ENCODE measurements at places on chromosomes 13 and 19. TPM values are rescaled to one million over a fixed set of nuclear protein-coding genes. Genes with fewer than 3 reads are reported as not detected.

SELENOV gene
- total RNA-seq: not detected

DNA sequence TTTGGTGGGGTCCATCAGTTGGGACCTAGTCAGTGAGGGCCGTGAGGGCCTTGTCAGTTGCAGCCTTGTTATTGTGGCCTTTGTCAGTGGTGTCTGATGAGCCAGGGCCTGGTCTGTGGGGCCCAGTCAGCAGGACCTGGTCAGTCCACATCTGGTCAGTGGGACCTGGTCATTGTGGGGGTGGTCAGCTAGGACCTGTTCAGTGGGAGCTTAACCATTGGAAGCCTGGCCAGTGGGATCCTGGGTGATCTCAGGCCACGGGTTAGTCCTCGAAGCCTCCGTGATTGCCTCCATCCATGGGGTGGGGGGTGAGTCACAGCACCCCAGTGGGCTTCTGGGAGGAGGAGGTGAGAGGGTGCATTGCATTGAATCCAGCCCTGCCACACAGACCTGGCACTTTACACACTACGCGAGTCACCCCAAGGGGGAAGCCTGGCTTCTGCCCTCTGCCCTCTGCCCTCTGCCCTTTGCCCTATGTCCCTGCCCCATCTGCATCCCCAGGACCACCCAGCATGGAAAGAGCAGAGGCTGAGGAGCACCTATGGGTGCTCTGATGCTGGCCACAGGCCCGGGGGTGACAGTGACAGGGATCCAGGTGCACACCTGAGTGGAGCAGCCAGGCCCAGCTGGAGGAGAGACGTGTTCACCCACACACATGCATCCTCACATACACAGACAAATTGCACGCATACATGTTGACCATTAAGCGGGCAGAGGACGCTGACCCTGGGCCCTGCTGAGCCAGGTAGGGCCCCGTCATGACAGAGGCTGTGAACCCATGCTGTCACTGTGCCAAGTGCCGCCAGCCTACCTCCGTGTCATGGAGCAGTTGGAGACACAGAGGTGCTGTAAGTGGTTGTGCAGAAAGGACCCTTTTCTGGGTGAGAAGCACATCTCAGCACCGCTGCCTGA is 59.8 kb upstream of the TPM4 start:
- no peak for DNase-seq

- DNase-seq: no peak
Observed at GRCh38 chr19:39014037-39014436, 18.3 kb downstream of the FBXO27 start.

DNA sequence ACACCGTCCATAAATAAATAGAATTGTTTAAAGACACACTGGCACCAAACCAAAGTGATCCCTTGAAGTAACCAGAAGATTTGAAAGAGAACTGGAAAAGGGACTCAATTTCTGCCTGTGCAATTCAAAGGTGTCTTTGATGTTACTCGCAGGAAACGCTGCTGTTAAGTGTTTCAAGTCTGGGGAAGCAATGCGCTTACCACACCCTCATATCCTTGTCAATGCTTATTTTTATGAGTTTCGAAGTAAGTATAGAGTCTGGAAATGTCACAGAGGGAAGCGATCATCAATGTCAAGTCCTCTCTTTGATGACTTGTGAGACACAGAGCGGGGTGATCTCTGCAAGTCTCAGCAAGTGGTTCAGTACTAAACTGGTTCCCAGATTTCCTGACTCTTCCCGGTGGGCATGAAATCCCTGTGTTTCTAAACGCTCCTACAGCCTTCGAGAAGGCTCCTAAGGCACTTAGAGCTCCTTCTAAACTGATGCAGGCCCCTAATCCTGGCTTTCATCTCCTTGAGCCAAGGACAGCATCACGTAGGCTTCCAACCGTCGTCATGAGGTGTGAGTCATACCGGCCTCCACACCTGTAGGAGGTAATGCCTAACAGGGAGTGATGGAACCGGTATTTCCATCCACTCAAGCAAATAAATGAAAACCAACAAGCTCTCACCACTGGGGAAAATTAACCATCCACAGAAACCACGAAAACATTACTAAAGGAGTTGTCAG is 22.8 kb downstream of the SYDE1 start:
- DNase-seq: peak; percentile 34

DNA sequence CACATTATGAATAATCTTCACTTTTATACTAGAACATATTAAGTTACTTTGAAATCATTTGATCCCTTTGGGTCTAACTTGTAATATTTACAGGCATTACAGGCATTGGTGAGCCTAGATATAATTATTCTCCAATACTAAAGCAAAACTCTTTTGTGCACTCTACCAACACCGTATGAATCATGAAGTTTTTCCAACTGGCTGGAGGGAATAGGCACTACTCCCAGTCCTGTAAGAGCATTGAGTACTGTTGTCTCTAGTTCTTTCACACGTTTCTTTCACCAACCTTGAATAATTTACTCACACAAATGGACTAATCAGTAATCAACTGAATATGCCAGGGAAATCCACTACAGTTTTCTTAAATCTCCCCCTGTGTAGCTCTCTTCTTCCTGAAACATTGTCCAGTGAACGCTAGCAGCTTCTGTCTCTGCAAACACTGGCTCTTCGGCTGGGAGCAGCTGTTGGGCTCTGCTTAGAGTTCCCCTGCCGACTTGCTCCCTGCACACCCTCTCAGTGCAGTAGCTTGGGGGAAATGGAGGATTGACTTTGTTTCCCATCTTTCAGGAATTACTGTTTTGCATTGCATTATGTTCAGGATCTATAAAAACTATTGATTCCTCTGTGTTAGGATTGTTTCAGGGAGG is 476.7 kb downstream of the RFC3 start:
- DNase-seq: no peak

GRCh38 chr13:24261566-24261965 is 47.8 kb upstream of the C1QTNF9 start:
- peak; percentile 72 for DNase-seq

DNA sequence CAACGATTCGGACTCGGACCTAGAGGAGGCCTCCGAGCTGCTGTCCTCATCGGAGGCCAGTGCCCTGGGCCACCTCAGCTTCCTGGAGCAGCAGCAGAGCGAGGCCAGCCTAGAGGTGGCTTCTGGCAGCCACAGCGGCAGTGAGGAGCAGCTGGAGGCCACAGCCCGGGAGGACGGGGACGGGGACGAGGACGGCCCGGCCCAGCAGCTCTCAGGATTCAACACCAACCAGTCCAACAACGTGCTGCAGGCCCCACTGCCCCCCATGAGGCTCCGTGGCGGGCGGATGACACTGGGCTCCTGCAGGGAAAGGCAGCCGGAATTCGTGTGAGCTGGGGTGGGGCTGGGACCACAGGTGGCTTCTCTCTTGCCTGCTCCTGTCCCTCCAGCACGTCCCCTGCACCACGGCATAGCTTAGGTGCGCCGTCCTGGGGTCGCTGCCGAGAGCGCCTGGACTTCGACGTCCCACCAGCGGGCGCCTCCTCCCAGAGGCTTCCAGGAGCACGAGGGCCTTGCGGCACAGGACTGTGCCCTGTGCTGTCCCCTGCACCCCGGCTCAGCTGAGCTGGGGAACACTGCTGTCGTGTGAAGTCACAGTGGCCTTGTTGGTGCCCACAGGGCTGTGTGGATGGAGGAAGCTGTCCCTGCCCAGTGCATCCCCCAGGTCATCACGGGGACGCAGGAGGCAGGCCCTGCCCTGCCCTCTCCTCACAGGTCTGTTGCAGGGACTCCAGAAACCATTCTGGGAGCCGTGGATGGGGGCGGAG is 9.3 kb downstream of the POLR2E start:
- DNase-seq: no peak

DNA sequence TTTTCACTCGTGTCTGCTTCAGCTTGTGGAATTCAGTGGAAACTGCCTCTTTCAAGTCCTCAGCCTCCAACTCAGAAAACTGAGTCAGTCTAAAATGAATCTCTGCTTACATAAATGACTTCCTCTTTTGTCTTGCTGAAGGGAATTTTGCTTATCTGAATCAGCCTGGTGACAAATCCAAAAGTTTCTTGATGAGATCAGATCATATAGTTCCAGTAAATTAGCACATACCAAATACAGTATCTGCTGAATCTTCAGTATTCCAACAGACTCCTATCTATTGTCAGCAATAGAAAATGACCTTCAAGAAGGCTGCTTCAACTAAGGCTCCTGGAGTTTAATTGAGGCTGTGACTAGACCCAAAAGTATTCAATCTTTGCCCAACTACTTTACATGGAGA is 290.0 kb downstream of the MZT1 start:
- DNase-seq: no peak

MATK gene
- total RNA-seq: 9.6 TPM

- DNase-seq: peak; percentile 75
Observed at GRCh38 chr19:29667901-29668341, 2.7 kb downstream of the PLEKHF1 start.

GRCh38 chr19:10782795-10783194 is 53.2 kb downstream of the TMED1 start:
- no peak for DNase-seq

Measured in CD4-positive, alpha-beta memory T cell (primary cell).